MV-4-11 (cell line): ENCODE measurements at places on chromosomes 1 and 21.

GRCh38 chr1:26034504-26035202 is 11.3 kb downstream of the SLC30A2 start:
- no peak for DNase-seq

GRCh38 chr1:226588484-226588883 is 39.9 kb downstream of the STUM start:
- DNase-seq, result peak; percentile 68

DNA sequence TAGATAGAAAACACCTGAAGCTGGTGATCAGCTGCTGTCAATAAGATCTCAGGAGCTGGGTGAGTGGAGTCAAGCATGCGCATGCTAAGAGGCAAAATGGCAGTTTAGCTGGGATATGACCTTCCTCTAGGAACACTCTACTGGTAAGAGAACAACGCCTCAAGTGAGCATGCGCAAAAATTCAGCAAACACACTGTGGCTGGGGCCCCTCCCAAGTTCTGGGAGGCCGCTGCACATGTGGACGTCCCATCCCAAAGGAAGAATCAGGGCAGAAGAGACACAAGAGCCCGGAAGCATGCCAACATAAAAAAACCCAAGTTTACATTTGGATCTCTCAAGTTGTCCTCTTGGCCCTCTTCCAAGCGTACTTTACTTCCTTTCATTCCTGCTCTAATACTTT is 126.3 kb upstream of the F3 start:
- DNase-seq, result no peak

GRCh38 chr1:25832336-25833037 is 12.7 kb downstream of the MTFR1L start:
- no peak for DNase-seq

- no peak for DNase-seq
These were observed 21.3 kb downstream of the VAV3 start for GRCh38 chr1:107943694-107944093.

GRCh38 chr1:236159704-236160539 is 17.6 kb downstream of the GPR137B start:
- DNase-seq, result peak; percentile 25

- DNase-seq, result no peak
These were observed at the start of gene TTC22 for GRCh38 chr1:54800899-54801759. Gene TTC22, minus strand, starts transcription at chr1:54801323. Its CDS starts 160 bp downstream, at chr1:54801163.

GRCh38 chr1:82520611-82521010 is 719.9 kb downstream of the ADGRL2 start:
- DNase-seq, result no peak

DNA sequence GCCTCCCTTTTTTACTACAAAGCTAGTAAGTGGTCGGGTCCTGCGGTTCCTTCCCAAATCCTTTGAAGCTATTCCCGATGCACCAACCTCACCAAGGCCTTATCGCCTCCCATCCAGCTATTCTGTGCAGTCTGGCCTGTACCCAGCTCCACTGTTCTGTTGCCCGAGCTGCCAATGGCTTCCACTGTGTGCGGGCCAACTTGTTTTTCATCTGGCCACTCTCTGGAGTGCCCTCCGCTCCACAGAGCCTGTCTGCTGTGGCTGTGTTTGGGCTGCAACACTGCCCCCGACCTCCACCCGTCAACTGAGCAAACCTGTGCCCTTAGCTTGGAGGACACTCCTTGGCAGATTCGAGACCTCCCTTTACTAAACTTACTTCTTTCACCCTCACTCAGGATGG is 125.0 kb downstream of the KIAA0319L start:
- no peak for DNase-seq

GRCh38 chr1:58908561-58909560 is 125.0 kb upstream of the JUN start:
- DNase-seq, result peak; percentile 42

- DNase-seq, result peak; percentile 92
These were observed 197.2 kb downstream of the DYRK1A start for GRCh38 chr21:37563641-37564340.

GRCh38 chr1:30728832-30729638 is 5.7 kb upstream of the MATN1 start:
- DNase-seq, result no peak

GRCh38 chr1:200849430-200849829 is 23.4 kb upstream of the GPR25 start:
- no peak for DNase-seq

- DNase-seq, result no peak
These were observed 37.7 kb downstream of the SYCP1 start for GRCh38 chr1:114892194-114892918.

- DNase-seq, result no peak
These were observed 48.1 kb downstream of the PHC2 start for GRCh38 chr1:33382661-33383415.

- DNase-seq, result no peak
These were observed 84.2 kb downstream of the OBSCN start for GRCh38 chr1:228291906-228292608.

DNA sequence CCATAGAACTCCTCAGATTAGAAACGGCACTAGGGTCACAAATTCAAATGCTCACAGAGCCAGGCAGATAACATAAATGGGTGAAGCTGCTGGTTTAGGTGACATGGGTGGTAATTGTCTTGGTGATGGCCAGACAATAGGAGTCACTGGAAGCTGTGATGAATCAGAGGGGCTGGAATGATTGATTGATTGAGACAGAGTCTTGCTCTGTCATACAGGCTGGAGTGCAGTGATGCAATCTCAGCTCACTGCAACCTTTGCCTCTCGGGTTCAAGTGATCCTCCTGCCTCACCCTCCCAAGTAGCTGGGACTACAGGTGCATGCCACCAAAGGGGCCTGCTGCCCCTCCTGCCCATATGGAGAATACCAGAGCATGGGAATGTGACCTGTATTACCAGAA is 63.0 kb downstream of the HIVEP3 start:
- DNase-seq, result no peak

DNA sequence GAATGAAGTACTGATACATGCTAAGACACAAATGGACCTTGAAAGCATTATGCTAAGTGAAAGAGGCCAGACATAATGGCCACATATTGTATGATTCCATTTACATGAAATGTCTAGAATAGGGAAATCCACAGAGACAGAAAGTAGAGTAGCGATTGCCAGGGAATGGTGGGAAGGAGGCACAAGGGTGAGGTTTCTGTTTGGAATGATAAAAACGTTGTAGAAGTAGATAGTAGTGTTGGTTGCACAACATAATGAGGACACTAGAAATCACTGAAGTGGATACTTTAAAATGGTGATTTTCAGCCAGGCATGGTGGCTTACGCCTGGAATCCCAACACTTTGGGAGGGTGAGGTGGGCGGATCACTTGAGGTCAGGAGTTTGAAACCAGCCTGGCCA is 97.6 kb upstream of the VANGL1 start:
- no peak for DNase-seq

GRCh38 chr1:53506355-53507050 is 47.3 kb downstream of the DMRTB1 start:
- no peak for DNase-seq

DNA sequence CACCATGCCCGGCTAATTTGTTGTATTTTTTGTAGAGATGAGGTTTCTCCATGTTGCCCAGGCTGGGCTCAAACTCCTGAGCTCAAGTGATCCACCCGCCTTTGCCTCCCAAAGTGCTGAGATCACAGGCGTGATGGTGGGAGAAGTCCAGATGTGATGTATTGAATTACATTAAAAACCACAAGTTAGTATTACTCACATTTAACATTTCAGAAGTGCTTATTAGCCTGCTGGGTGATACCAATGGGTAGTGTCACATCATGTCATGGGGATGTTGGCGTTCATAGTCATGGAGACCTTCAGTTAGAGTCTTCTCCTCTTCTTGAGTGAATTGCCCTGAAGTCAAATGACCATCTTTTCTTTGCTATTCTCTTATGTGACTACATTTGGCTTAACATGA is 63.6 kb upstream of the VAMP3 start:
- DNase-seq, result no peak

DNA sequence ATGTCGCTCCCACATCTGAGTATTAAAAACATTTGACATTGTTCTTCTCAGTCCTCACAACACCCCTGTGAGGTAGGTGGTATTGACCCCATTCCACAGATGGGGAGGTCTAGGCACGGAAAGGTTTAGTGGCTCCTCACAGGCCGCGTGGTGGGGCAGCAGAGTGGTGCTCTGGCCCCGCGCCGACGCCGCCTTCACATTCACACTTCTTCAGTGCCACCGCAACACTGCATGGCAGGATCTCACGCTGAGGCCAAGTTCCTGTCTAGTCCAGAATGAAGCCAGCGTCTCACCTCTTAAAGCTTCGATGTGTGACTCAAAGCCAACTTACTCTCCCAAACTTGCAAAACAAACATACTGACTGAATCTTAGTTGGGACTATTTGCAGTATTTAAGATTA is 12.1 kb downstream of the ICMT start:
- no peak for DNase-seq

GRCh38 chr1:165356876-165357275 is 361 bp upstream of the LMX1A start:
- no peak for DNase-seq

- peak; percentile 83 for DNase-seq
These were observed 35.7 kb upstream of the CNN3 start for GRCh38 chr1:94962409-94963265.

DNA sequence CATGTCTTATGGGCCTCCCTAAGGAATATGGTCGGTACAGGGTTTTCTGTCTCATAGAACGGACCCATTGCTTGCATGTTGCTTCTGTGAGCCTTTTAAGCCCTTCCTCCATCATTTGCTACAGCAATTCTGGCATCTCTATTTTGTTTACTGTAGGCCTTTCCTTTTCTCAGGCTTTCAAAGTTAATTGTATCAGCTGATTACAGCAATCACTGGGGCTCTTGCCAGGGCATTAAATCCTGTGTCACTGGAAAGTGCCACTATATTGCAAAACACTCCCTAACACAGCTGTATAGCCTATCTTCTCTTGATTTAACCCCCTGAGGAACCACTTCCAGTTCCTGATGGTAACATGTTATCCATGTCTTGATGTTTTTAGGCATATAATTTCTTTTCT is 156.5 kb downstream of the PDE4B start:
- DNase-seq, result peak; percentile 68

GRCh38 chr1:185534801-185535200 is 199.4 kb upstream of the HMCN1 start:
- peak; percentile 86 for DNase-seq

GRCh38 chr1:184734980-184735379 is 19.7 kb downstream of the EDEM3 start:
- peak; percentile 51 for DNase-seq

DNA sequence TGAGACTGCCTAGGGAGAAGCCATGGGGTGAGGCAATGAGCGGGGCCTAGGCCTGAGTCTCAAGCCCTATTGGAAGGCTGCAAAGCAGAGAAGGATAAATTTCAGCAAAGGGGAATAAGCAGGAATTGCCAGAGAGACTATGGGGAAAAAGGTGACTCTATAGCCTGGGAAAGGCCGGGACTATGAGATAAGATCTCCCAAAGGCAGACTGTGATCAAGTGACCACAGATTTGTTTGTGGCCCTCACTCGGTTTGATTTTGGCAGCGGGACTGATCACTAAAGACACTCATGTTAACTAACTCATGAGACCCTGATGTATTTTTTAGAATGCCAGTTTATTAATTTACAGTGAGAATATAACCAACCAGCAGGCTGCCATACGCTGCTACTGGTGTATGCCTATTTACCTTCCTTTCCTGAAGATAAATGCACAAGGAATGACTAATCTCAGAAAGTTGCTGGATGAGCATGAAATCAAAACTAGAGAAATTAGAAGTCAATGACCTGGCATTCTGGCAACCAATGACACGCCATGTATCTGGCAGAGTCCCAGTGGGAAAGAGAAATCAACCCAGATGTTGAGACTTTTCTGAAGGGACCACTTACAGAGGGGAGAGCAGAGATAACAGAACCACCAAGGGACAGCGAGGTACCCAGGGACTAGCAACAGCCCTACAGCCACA is 4.3 kb downstream of the HSF2BP start:
- DNase-seq, result no peak
